Foreskin fibroblast (primary cell): ENCODE measurements at places on chromosomes 12 and 14.

GRCh38 chr14:26775765-26776563, 178.1 kb upstream of the NOVA1 start:
- peak; percentile 32 for DNase-seq

DNA sequence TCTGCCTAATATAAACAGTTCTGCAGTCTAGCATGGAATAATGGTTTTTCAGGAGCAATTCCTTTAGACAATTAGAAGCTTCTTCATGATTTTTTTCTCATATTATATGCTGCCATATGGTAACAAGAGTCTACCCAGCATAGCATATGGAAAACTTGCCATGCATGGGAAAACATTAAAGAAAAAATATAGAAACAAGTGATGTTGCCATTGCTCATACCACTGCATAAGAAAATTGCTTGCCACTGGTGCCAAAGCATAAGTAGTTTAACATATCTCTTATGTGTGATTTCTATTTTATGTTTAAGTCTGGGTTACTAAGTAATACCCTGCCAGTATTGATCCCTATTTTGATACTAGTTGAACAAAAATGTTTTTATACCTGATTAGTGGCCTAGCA, 171.2 kb downstream of the CCDC59 start:
- no peak for DNase-seq

- no peak for DNase-seq
Observed at GRCh38 chr14:61429316-61429715, 107.9 kb downstream of the PRKCH start.

GRCh38 chr14:104516906-104517305, 62.7 kb upstream of the C14orf180 start:
- DNase-seq, result no peak

- peak; percentile 17 for DNase-seq
Observed at GRCh38 chr12:14885718-14886221, at the start of gene MGP. TSS of gene MGP (minus strand) at chr12:14885854. CDS start at chr12:14885791, 63 bp downstream.

DNA sequence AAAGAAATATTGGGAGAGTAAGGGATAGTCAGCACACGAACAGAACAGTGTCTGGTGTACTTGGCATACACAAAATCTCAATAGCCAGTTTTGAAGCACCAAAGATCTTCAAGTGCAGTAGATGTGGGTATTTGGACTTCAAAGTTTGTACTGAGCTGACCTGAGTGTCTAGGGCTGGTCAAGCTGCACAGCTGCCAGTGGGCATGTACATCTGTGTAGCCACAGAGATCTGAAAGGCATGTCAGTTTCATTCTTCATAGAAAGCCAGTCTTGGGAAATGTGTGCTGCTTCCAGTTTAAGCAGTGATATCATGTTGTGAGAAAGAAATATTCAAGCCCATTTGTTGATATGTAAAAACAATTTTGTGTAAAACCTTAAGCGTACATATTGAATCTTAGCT, 279.0 kb upstream of the SYT10 start:
- DNase-seq, result no peak

- DNase-seq, result no peak
Observed at GRCh38 chr14:103758059-103758776, 42.6 kb downstream of the ZFYVE21 start.

DNA sequence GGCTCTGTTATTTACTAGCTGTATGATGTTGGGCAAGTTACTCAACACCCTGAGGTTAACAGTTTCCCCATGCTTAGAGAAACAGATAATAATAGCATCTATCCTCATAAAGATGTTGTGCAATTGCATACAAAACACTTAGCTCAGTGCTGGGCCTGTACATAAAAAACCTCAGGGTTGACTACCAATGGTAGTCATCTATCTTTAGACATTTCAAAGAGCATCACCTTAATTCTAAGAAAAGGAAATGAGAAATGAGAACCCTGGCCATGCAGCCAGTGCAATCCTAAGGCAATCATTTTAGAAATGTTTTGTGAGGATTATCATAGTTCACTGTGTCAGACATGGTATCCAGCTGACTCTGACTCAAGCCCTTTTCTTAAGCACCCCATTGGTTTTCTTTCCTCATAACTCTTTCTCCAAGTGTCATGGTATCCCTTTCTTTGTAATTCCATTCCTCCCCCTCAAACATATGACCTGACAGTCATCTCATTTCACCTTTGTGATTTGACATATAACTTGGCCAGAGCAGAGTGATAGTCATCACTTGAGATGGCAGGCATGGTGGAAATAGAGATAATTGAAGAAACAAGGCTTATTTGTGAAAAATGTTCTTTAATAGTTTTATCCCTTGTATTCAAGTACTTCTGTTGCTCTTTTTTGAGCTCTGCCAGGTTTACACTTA, 29.5 kb upstream of the OSBPL8 start:
- peak; percentile 86 for DNase-seq
